ENCODE measurements at places on chromosomes 1 and 21. TPM values are rescaled to one million over a fixed set of nuclear protein-coding genes. Genes with fewer than 3 reads are reported as not detected.

The CCDC17 gene
- total RNA-seq, result 1.8 TPM

The AGMAT gene
- 0.45 TPM for total RNA-seq

The IFI44L gene
- 1.2 TPM for total RNA-seq

The ZSCAN20 gene
- 6.2 TPM for total RNA-seq

The SELENOF gene
- 177 TPM for total RNA-seq

The ANKRD45 gene
- total RNA-seq, result not detected

The LCE3E gene
- total RNA-seq, result not detected

The RIPPLY3 gene
- 0.17 TPM for total RNA-seq

The ADAMTSL4 gene
- 98.0 TPM for total RNA-seq

The FAM151A gene
- not detected for total RNA-seq

The CDK11A gene
- total RNA-seq, result 9.8 TPM

The ADCY10 gene
- not detected for total RNA-seq

The SLC30A10 gene
- not detected for total RNA-seq

The RPS6KA1 gene
- total RNA-seq, result 88.6 TPM

The CNIH3 gene
- 3.4 TPM for total RNA-seq

The SERINC2 gene
- total RNA-seq, result 583 TPM

The AXDND1 gene
- total RNA-seq, result 0.45 TPM

The RASSF5 gene
- total RNA-seq, result 3.5 TPM

The GUCA2B gene
- not detected for total RNA-seq

The TMEM51 gene
- total RNA-seq, result 15.1 TPM

The KCNN3 gene
- not detected for total RNA-seq
